ENCODE measurements at places on chromosomes 7 and 10.

DNA sequence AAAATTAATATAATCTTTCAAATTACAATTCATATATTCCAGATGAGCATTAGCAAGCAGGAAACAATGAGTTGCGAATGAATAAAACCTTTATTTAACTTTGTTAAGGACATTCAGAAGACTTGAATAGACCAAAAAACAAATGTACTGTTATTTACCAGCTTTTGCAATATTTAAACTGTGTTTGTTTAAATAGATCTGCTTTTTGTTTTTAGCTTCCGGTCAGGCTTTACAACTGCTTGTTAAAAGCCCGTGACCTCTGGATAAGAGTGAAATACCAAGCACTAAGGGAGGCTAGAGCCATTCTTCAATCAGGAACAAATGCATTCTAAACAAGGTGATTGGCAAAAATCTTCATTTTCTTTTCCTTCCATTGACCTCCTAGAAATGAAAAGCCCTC is 184.9 kb upstream of the GNAI1 start:
- no peak for DNase-seq

GRCh38 chr7:117017017-117017451 is 63.7 kb downstream of the ST7 start:
- peak; percentile 41 for DNase-seq

- no peak for DNase-seq
These were observed 757 bp downstream of the RAB19 start for GRCh38 chr7:140404565-140405065.

DNA sequence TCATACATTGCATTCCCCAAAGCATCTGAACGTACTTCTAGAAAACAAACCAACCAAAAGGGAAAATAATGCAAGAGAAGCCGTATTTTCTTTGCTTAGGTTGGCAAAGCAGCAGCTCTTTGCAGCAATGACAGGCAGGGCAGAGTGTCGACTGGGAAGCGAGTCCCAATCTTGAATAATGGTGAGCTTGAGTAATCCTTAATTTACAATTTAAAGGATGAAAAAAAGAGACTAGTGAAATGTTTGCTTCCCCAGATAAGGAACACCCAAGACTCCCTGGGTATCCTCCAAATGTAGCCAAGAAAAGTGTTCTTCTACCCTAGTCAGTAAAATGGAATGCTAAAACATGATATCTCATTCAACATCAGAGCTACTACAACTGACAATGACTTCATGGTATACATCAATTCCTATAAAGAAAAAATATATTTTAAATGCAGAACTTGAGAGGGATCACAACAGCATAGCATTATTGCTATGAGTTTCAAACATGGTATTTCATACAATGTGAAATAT is 32.0 kb downstream of the GPAM start:
- no peak for DNase-seq

DNA sequence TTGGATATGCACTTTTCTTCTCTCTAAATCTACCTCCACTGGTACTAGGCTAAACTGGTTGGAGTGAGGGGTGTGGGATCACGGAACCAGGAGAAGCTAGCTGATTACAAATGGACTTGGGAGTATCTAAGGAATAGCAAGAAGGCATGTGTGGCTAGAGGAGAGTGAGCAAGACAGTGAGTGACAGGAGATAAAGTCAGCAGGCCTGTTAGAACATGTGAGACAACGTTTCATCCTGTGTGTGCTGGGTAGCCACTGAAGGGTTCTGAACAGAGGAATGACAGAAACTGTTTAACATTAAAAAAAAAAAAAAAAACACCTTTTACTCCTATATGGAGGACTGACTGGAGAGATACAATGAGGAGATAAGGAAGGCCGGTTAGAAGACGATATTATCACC is 51.7 kb downstream of the ZNF438 start:
- DNase-seq: no peak

GRCh38 chr7:135168489-135169140 is 1.9 kb downstream of the CYREN start:
- no peak for DNase-seq

GRCh38 chr7:143401265-143401664 is 7.4 kb downstream of the EPHA1 start:
- DNase-seq: no peak

DNA sequence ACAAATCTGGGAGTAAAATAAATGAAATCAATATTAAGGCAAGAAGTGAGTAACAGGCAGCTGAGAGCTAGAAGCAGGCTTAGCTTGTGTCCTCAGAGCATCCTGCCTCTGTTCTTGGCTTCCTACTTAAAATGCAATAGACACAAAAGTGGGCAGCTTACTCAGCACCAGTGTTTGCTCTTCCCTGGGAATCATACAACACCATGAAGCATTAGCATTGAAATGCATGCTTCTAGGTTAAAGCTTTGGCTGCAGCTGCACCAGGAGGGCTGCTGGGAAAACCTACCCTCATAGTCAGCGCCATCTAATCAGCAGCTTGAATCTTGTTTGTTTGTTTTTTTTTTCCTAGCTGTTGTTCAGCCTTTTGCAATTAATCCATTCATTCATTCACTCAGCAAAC is 104.2 kb upstream of the VWC2 start:
- DNase-seq: no peak

GRCh38 chr10:29869593-29869992 is 189.8 kb downstream of the JCAD start:
- DNase-seq: no peak

DNA sequence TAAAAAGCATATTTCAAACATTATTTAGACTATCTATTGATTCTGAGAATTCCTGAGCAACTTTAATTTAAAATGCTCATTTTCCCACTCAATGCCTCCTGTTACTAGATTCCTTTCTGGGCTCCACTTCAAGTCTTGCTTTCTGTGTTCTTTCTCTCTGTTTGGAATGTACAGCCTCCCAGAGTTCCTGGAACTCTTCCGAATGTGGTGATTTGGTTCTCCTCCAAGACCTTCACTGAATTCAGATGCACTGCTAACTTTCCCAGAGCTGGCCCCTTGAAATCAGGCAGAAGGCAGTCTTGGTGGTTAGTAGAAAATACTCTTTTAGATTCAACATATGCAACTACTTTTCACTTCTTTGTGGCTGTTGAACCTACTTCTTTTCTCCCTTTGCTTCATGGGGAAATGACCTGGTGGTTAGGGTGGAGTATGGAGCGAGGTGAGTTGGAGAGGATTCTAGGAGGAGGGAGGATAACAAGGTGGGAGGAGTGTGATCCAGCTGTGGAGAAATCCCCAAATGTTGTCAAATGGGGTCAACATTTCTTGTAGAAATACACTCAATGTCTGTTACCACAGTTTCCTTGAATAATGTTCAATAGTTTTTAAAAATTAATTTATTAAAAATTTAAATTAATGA is 27.9 kb upstream of the CCDC7 start:
- no peak for DNase-seq

- no peak for DNase-seq
These were observed 51.4 kb upstream of the SCIN start for GRCh38 chr7:12518920-12519681.

GRCh38 chr7:112833082-112833481 is 42.9 kb upstream of the TMEM168 start:
- no peak for DNase-seq

DNA sequence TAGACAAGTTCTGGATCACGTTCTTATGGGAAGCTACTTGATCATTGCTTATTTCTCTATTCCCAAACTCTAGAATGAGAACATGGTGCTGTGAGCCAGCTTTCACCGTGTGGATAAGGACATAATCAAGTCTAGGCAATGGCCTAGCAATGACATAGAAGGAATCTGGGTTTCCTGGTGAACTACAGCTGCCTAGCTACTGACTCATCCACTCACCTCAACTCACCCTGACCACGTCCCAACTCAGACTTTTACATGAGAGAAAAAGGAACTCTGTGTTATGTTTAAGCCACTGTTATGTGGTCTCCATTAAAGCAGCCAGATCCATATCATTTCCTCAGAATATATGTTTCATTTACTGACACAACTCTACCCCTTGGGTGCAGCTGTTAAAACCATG is 18.8 kb upstream of the MET start:
- no peak for DNase-seq

- DNase-seq: no peak
These were observed 21.3 kb upstream of the TMEM72 start for GRCh38 chr10:44889834-44890233.

DNA sequence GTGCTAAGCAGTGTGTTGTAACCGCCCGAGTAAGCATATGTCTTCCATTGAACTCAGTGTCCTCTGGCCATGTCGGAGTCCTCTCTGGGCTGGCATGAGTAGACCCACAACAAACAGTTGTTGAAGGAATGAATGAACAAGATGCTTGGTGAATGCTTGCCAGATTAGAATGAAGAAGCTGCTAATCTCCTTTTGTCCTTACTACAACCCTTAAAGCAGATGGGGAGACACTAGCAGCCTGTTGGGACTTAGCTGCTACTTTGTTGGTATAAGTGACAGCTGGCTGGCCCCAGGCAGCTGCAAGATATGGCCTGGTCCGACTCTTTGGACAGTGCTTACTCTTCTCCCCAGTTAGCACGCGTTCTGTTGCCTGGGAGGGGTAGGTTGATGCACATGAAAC is 370.1 kb downstream of the RPS24 start:
- DNase-seq: no peak

DNA sequence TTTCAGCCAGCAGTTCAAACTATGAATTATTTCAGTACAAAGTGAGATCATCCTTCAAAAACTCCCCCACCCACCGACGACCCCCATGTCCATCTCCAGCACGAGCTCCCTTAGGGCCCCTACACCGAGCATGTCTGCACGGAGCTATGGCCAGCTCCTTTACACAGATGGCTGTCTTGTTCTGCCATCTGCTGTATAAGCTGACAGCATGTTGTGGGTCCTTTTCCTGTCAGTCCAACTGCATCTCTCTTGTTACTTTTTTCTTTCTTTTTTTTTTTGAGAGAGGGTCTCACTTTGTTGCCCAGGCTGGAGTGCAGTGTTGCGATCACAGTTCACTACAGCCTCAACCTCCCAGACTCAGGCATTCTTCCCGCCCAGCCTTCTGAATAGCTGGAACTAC is 21.6 kb downstream of the NPC1L1 start:
- DNase-seq: peak; percentile 26

GRCh38 chr7:144941127-144941526 is 105.3 kb upstream of the TPK1 start:
- DNase-seq: no peak

DNA sequence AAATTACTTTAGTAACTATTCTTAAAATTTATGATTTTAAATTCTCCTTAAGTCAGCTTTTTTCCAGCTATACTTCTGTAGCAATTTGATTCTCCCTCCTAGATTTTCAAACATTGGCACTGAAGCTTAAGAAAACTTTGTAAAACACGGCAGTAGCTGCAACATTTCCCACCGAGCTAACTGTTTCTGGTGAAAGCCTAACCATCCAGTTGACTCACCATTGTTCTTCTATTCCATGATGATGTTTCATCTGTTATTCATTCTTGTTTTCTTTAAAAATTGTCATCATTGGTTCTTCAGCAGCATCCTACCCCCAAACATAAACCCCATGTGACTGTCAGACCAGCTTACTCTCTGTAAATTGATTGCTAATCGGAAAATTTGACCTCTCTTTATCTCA is 312.3 kb downstream of the DGKB start:
- DNase-seq: no peak

DNA sequence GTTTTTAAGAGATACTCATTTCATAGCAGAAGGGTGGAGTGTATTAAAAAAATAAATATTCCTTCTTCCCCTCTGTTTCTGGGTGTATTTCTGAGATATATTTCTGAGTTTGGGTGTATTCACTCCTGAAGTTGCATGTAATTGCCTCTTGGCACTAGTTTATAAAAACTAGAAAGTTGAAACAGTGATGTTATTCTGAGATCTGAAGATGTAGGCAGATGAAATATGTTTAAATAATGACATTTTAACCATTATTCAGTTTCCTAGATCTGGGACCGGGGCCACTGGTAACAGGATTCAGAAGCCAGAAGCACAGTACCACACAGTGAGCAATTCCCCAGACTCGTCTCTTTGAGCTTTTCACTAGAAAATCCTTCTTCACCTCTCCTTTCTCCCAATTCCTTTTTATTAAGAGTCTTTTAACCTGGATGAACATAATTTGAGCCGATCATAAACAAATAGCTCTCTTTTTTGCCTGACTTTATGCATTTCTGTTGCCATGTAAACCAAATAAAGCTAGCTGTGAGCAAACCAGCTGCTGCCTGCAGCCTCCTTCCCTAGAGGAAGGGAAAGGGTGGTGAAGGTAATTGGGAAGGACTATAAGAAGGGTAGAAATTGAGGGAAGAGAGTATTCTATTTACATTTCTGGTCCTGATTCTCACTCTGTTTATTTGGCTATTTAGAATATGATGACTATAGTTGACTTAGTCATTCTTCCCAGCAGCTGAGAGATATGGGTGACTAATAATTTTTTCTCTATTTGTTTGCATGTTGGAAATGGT is 101.8 kb upstream of the STRIP2 start:
- DNase-seq: no peak

- no peak for DNase-seq
These were observed 16.0 kb downstream of the EGFR start for GRCh38 chr7:55034776-55035175.

DNA sequence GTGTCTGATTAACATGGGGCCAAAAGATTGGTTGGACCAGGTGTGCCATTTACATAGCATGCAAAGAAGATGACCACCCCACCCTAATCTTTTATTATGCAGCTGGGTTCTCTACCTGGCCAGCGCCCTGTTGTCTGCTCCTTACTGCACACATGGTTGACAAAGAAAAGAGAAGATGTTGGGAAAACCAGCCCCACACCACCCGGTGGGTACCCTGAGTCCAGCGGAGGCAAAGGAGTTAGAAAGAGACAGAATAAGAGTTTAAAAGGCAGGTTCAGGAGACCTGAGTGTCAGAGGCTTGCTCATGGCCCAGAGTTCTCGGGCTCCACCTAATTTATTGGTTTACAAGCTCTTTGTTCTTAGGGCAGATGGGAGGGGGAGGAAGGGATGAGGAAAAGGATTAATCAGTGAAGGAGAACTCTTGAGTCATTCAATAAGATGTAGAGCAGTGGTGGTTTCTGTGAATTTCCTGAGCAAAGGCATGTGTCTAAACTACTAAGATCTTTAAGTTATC is 24.1 kb upstream of the ABCA13 start:
- no peak for DNase-seq

- no peak for DNase-seq
These were observed 211.0 kb downstream of the LRRN3 start for GRCh38 chr7:111301891-111302290.

DNA sequence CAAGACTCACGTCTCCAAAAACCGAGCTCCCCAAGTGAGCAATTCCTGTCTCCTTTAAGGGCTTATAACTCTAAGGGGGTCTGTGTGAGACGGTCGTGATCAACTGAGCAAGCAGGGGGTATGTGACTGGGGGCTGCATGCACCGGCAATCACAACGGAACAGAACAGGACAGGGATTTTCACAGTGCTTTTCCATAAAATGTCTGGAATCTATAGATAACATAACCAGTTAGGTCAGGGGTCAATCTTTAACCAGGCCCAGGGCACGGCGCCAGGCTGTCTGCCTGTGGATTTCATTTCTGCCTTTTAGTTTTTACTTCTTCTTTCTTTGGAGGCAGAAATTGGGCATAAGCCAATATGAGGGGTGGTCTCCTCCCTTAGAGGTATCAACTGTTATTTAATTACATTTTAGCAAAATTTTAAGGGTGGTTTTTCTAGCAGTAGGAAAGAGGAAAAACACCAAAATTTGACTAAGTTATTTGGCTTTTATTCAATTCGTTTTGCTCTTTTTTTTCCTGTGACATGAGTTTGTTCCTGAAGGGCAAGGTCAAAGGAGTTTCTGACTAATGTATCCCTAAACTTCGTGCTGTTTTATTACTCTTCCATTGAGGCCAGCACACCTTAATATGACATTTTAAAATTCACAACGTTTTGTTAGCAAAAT is 121.4 kb upstream of the SEC61G start:
- no peak for DNase-seq

- DNase-seq: no peak
These were observed 171.7 kb upstream of the FAM171A1 start for GRCh38 chr10:15542817-15543216.

- no peak for DNase-seq
These were observed 341.4 kb upstream of the PODXL start for GRCh38 chr7:131897790-131898165.
